ENCODE measurements at places on chromosomes 3 and 15.

DNA sequence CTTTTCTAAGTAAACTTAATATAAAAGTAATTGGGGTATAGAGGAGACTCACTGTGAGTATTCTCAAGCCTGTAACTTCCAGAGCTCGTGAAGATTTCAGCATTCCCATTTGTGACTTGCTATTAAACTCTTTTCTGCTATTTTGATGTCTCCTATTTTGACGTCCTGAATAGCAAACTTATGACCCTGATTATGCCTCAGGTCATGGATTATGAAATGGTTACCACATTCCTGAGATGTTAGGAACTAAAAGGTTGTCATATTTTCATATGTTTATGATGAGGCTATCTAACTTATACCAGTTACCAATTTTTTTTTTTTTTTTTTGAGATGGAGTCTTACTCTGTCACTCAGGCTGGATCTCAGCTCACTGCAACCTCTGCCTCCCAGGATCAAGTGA, 105.5 kb downstream of the ATG7 start:
- no peak for DNase-seq

GRCh38 chr3:100316641-100317069, 17.9 kb upstream of the NIT2 start:
- DNase-seq = no peak

- DNase-seq = no peak
These were observed 18.0 kb downstream of the FAM98B start for GRCh38 chr15:38471974-38472373.

DNA sequence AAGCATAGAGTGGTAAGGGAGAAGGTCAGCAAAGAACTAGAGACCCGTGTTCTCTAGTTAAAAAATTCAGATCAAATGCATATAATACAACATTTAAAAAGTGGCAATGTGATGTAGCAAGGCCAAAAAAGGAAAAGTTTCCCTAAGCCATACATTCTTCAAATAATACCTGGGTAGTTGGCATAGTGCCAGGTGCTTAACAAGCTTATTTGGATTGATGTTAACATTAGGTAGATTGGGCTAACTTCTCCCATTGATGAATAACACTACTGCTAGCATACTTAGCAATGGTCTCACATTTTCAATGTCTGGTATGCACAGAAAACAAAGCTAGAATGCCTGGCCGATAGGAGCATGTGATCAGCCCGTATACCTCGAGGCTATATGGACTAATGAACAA, 283.6 kb upstream of the RARB start:
- no peak for DNase-seq

- no peak for DNase-seq
These were observed 172.0 kb downstream of the VPS13C start for GRCh38 chr15:61888074-61888780.

DNA sequence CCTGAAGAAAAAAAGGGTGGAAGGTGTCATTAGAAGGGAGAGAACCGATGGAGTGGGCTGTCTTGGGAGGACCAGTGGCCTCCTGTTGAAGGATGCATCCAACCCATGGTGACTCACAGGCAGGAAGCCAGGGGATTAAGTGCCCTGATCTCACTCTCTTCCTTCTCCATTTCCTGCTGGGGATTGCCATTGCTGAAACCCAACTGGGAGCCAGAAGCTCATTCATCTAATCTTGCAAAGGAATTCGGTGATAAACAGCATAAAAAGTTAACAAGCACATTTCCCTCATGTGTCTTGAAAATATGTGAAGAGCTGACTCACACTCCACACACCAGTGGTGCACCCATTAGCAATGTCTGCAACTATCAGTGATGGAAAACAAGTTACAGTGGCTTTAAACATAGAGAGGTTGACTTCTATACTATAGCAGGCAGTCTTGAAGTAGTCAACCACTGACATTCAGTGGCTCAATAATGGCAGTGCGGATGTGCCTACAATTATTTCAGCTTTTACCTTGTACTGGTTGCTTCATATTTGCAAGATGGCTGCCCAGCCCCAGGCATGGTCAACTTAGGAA, 12.8 kb upstream of the CSRNP1 start:
- DNase-seq = no peak

GRCh38 chr3:139953131-139953910, 18.3 kb downstream of the CLSTN2 start:
- no peak for DNase-seq

DNA sequence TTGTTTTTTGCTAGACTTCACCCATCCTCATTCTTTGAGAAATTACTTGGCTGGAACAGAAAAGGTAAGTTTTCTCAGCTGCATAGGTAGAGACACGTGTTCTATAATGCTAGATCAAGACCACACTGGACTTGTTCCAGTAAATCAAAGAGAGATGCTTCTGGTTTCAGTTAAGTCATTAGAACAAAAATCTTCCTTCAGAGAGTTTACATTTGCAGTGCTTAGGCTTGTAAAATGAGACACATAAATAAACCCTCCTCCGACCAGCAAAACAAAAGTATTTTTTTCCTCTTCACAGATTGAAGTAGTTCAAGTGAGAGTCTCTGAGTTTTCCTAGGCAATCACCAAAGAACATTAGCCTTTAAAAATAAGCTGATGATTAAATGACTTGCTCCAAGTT, 87.3 kb upstream of the PROK2 start:
- DNase-seq = no peak

- peak; percentile 10 for DNase-seq
These were observed 3.3 kb downstream of the PPP4R2 start for GRCh38 chr3:72999951-73000350.

- no peak for DNase-seq
These were observed 374.3 kb downstream of the CTNNB1 start for GRCh38 chr3:41573591-41573990.

- DNase-seq = no peak
These were observed 96.2 kb downstream of the IGF1R start for GRCh38 chr15:98744506-98744905.

DNA sequence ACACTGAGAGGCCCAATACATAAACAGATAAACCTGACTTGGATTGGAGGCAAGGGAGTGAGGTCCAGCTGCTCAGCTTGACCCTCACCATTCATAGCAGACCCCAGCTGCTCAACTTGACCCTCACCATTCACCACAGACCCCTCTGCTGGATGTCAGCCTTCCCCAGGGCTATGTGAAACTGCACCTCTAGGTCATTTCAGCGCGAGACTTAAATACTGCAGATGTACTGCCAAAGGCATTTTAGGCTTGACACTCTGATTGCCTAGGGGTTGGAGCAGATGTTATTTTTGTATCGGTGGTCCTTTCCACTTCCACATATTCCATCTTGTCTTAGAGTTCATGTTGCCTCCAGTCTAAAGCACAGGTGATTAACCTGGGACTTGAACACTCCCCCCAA, 41.5 kb upstream of the FAM98B start:
- no peak for DNase-seq

DNA sequence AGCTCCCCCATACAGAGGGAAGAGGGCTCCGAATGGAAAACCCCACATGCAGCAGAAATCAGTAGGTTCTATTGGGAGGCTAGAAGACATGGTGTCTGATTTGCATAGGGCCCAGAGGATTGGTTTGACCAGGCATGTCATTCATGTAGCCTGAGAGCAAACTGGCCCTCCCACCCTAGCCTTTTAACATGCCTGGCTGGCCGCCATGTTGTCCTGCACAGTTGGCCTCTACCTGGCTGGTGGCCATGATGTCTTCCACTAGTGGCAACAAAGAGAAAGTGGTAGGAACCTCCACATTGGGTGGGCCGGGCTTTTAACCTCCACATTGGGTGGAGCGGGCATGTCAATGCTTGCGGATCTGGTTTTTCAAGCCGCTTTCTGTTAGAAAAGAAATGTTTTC, 312.1 kb downstream of the TAFA4 start:
- no peak for DNase-seq

DNA sequence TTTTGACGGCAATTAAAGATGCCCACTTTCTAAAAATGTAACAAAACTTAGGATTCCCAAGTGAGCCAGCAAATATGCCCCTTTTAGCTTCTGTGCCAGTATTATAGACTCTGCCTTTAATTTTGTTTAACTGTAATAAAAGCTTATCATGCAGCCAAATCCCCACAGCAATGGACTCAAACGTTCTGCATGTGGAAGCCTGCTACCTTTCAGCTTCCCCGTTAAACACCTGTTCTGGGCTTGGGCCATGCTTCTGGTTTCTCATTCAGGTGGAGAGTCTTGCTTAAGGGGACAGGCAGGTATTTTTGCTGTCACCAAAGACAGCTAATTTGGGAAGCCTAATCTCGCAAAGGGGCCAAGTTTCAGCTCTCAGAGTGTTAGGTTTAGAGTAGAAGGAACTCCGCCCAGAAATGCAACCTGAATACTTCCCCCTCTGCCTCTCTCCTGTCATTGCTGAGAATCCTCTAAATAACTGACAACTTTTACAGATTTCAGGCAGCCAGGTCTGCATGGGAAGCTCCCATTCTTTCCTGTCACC, 399.4 kb upstream of the ATP11B start:
- no peak for DNase-seq

- DNase-seq = no peak
These were observed 70.5 kb upstream of the KLHL25 start for GRCh38 chr15:85865070-85865684.

GRCh38 chr15:35701402-35702046, 155.6 kb upstream of the DPH6 start:
- no peak for DNase-seq

DNA sequence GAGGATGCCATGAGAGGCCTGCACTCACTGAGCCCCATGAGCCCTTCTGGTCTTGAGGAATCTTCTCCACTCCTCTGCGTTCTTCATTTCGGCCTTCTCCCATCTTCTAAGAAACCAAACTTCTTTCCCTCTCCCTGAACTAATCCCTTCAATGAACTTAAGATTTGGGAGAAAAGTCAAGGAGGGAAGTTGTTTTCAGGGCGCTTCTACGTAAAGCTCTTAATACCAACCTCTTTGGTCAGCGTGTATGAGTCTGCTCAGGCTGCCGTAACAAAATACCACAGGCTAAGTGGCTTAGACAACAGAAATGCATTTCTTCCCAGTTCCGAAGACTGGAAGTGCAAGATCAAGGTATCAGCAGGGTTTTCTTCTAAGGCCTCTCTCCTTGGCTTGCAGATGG, 13.8 kb upstream of the PSMD6 start:
- DNase-seq = no peak

GRCh38 chr3:112744106-112744505, 102.6 kb downstream of the CD200R1L start:
- no peak for DNase-seq

DNA sequence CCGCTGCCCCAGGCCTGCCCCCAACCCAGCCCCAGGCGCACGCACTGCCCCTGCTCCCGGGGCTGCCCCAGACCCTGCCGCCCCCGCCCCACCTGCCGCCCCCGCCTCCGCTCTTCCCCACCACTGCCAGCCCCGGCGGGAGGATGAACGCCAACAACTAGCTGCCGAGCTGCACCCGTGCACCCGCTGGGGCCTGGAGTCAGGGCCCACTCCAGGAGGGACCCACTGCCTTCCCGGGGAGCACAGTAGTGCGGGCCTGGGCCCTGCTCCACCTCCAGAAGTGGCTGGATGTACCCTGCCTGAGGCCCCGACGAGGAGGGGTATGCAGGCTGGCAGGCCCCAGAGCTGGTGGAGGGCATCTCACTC, 10.9 kb downstream of the ZBTB47 start:
- no peak for DNase-seq

GRCh38 chr3:61820306-61820992, 259.1 kb downstream of the PTPRG start:
- DNase-seq = no peak

DNA sequence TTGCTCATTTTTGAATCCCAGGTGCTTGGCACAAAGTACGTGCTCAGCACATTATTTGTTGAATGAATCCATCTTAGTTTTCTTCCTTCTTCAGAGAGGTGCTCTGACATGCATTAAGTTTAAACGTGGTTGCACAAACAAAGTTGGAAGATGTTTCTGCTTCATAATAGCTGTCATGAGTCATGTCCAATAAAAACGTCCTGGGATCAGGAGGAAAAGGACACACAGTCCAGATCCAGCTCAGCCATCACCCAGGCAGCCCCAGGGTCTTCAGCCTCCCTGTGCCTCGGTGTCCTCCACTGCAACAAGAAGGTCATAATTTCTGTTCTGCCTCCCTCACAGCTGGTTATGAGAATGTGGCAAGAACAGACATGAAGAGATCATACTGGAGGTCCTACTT, 55.4 kb downstream of the CCNL1 start:
- DNase-seq = no peak

DNA sequence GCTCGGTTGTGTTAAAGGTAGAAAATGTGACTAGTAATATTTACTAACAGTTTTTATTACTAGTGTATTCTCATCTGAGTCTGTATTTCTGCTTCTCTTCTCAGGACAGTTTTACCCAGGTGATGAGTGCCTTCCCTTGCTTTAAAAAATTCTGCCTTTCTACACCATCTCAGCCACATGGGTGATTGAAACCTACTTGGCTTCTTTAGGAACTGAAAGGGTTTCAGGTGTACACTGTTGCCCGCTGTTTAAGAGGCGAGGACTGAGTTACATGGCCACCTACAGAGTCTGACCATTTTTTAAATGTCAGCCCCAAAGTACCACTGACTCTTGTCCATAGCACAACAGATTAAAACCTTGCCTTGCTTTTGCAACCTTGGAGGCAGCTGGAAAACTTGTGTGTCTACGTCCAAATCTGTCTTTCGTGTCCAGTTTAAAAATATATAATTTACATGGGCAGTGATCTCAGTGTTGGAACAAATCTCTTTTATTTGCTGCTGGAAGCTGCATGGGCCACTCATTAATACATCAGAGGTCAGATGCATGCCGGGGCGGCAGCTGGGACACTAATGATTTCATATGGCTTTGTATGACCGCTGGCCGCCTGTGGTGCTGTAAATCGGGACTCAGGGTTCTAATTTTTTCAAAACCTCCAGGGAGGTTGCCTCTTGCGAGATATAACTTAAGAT, 44.6 kb downstream of the TRIM71 start:
- DNase-seq = no peak

DNA sequence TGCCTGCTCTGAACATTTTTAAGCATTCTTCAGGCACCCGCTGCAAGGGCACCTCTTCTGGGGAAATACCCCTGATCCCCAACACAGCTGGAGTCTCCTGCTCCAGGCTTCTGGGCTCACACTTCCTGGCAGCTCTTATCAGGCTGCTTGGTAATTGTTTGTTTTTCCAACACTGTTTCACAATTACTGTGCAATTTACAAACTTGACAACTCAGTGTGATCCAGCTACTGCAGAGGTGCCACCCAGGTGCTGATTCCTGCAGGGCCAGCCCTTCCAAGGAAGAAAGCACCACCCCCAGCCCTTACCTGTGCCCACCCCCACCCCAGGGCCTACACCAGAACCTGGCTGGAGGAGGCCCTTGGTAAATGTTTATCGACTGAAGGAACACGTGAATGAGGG, 66.5 kb downstream of the MAGEF1 start:
- DNase-seq = no peak

DNA sequence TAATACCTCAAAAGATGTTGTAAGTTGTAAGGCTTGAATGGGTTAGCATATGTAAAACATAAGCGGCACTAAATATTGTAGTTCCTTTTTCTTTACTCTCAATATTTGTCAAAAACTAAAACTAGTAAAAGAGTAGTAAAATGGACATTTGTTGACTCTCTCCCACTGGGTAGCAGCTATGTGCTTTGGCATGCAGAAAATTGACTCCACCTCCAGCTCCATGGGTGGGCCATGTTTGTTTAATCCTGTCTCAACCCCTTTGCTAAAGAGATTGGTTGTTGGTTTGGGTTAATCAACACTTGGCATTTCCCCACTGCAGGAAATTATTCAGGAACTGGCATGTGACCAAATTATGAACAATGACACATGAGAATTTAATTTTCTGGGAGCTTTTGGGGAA, 114.8 kb downstream of the EOMES start:
- DNase-seq = no peak

Data from stimulated activated naive CD4-positive, alpha-beta T cell (primary cell).